NCI-H1436 treated with DMSO at 0.1 percent for 48 hours (cell line): ENCODE measurements at places on chromosomes 6 and 20.

DNA sequence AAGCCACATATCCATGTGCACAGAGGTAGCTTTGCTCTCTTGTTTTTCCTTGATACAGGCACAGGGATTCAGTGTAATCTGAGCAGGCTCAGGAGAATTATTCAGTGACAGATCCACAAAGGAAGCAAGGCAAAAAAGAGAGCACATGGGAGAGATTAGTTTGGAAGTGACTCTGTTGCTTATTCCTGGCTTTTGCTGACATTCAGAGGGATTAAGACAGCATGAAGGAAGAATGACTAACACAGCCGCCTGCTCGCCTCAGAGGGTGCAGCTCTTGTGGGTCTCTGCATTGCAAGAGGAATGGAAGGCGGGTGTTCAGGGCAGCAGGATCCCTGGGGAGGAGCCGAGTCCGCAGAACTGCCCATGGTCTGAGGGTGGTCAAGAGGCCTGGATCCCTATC, 203.4 kb upstream of the KCNQ5 start:
- DNase-seq, result no peak

- no peak for DNase-seq
Observed at GRCh38 chr6:52325695-52326471, 36.1 kb upstream of the PAQR8 start.

GRCh38 chr6:25257686-25258348, 21.4 kb upstream of the CARMIL1 start:
- DNase-seq, result no peak

GRCh38 chr20:32804817-32805216, 14.9 kb upstream of the MAPRE1 start:
- DNase-seq, result no peak

GRCh38 chr20:61296629-61297019, 44.6 kb downstream of the CDH4 start:
- no peak for DNase-seq

DNA sequence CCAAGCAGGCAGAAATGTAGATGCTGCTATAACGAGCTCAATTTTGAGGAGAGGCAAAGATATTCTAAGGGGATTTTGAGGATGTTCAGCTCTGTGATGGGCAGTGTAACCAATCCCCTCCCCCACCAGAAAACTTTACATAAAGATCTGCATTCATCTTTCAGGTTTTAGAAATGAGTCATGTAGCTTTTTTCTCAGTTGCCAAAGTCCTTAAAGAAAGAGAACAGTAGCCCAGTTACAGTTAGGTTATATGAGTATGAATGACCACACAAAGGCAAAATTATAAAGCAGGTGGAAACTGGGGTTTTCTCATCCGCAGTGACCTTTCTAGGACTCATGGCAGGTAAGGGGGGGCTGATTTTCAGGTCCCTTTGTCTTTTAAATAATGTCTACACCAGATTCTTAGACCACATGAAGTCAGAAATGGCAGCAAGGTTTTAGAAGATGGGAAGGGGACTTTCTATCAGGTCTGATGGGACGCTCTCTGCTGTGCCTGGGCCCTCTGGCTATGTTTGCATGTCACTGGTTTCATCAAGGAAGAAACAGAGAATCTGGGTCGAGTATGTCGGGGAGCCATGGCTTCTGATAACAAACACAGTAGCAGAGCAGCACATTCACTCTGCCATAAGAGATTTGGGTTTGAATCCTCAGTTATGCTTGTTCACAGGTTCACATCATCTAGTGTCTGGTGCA, 94.7 kb downstream of the CLIC5 start:
- DNase-seq, result no peak

GRCh38 chr6:42790549-42791181, 8.8 kb downstream of the BICRAL start:
- DNase-seq, result no peak

DNA sequence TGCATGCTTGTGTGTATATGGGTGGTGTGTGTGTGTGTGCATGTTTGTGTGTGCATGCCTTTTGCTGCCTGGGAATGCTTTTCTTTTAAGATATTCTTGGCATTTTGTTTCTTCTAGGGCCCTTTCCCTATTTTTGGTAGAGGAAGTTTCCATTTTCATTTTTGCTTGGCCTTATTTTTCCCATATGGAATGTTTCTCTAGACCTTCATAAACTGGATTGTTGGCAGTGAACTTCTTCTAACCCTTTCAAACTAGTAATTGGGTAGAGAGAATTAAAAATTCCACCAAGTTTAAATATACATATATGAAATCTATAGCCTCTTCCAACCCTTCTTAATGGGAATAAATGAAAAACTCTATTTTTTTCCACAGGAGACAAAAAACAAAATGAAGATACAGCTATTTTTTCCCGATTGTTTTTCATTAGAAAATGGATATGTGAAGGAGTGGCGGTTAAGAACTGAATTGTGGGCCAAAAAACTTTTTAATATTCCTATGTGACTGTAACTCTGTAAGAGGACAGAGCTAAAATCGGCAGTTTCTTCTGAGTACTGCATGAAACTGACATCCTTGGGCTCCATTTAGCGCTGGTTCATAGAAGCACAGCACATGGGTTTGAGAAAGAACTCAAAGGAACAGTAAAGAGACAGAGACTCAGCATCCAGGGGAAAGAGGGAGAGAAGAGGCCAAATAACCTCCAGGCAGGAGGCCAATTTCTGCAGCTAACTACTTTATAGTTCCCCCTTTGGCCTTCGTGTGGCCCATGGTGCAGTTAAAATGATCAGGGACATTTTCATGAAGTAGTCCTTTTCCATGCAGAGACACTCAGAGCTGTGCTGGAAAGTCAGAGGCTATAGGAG, 102.1 kb downstream of the TMEM170B start:
- DNase-seq, result no peak

DNA sequence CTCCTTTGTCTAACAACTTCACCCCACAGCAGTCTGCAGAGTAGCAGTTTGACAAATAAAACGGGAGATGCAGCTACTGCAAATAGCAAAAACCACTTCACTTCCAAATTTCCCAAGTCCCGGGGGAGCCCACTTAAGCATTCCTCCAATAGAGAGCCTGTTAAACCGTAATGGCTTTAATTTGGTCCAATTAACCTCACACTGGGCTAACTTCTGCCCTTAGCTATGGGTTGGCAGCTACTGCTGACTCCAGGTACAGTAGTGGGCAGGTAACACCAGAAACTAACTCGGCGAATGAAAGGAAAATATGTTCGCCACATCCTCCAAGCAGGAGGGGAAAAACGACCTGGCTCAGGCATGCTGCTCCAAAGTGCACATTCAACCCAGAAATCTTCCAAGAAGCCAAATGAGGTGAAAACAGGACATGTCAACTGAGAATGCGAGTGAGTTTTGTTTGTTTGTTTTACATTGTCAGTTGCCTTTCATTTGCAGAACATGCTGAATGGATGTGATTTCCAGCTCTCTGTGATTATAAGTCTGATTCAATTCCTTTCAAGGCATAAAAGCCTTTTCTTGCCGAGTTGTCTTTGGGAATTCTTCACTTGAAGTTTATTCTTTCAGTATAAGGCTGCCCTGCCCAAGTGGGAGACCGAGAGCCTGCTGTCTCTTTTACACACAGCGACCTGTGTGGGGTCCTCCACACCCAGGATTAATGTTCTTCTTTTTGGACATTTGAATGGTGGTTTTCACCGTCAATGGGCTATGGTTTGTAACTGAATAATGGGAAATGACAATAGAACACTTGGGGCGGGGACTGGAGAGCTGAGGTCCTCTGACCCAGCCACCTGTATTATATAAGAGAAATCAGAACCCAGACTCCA, 117.3 kb upstream of the ARMC2 start:
- no peak for DNase-seq

- no peak for DNase-seq
Observed at GRCh38 chr20:49561256-49561655, 6.7 kb downstream of the PTGIS start.

- DNase-seq, result no peak
Observed at GRCh38 chr20:24961384-24962181, 12.5 kb downstream of the CST7 start.

DNA sequence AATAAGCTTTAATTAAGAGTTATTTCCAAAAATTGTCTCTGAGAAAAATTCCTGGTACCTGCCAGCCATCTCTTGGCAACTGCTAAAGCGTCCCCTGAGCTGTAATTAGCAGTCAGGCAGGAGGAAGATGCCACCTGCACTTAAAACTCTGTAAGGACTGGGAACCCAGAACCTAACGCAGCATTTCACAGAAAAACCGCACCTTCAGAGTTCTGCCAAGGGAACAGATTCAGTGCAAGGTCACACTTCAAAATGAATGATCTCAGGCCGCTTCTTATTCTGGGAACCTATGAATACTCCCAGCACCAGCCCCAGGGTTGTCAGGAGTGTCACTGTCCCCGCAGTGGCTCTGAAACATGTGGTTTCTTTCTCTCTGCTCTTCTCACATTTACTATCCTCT, 36.7 kb downstream of the INSM1 start:
- DNase-seq, result no peak

GRCh38 chr6:160792708-160793107, 90.7 kb downstream of the PLG start:
- DNase-seq, result no peak

DNA sequence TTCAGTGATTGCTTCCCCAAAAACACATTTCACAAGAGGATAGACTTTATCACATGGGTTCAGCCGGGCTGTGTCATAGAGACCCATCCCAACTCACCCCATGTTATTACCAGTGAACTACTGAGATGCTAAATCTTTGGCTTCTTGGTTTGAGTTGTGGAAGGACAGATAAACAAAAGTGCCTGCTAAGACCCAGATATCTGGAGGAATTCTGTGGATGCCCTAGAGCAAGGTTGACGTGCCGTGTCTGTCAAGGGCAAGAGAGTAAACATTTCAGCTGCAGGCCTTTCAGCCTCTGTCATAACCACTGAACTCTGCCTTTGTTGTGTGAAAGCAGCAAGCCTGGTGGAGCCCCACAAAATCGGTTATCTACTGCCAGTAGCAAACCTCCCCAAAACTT, 11.2 kb upstream of the THBD start:
- no peak for DNase-seq

DNA sequence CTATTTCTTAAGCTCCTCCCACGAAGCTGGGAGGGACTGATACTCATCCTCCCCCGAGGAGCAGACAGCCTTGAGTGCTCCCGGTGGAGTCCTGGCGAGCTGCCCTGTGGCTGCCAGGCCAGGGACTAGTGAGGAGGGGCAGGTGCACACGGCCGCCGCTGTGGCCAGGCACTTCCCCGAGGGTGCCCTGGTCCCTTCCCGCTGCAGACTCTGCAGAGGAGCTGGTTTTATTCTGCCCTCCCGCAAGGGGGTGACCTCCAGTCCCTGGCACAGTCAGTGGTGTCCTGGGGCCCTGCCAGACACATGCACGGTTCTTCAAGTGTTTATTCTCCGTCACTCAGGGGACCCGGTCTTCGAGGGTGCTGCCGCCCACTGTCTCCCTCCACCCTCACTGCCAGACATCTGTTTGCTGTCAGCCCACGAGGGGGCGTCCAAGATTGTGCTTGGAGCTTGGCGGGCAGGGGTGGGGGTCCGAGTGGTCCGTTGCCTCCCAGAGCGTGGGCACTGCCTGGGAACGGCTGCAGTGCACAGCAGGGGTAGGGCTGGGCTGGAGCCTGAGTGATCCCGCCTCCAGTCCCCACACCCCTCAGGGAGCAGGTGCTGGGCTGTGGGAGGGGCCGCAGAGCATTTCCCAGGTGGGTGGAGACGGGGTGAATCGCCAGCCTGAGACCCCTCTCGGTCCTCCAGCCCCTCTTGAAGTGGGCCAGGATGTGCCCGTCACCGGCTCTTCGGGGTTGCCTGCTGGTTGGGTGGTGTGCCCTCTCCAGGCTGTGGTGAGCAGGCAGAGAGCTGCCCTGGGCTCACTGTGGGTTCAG, 3.1 kb upstream of the CABLES2 start:
- DNase-seq, result peak; percentile 53

GRCh38 chr20:22523499-22524392, 60.6 kb downstream of the FOXA2 start:
- DNase-seq, result no peak

DNA sequence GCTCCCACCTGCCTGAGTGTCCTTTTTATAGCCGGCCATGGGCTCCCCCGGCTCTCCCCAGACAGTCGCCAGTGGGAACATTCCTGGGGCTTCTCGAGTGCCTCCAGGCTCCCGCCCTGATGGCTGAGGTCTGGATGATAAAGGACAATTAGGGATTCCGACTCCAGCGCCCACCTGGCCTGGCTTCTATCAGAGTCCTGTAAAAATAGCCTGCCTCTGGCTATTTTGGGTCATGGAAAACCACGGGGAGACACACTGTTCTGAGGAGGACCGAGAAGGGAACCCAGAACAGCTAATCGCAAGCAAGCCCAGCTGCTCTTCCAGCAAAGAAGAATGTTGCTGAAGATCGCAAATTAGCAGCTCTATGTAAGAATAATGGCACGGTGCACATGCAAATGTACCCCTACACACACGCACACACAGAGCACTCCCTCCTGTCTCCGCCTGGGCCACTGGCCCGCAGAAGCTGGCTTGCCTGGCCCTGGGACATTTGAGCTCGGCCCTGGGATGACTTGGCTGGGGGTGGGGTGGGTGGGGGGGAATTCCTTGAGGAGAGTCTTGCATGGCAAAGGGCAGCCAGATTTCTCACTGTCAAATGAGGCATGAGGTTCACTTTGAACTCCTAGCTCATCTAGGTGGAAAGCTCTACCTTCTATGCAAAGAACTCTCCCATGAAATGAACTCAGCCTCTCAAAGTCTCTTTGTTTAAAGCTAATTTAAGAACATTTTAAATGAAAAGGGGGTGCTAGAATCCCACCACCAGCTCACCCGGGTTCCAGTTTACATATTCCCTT, 55.3 kb downstream of the CTCFL start:
- no peak for DNase-seq

- no peak for DNase-seq
Observed at GRCh38 chr20:17676942-17677341, 5.1 kb downstream of the RRBP1 start.

DNA sequence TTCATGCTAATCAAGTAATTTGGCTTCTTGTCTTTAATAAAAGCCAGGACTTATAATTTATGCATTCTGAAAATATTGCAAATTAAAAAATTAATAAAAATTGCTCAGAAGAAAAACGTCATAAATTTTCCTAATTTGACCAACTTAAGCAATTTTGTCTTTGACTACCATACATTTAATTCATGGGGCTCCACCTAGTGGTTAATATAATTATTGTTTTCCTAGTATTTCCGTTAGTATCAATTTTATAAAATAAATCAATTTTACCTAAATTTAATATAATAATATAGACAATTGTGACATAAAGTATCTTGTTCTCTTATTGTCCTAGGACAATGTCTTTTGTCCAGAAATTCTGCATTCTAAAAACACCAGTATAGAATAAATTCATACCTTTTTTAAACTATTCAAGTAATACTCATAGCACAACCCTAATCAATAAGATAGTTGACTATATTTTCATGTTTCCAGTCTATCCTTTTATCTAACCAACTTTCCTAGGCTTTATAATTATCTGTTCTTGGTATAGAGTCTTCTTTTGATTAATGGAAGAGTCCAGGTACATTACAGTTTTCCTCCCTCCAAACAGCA, 319.9 kb downstream of the TRDN start:
- no peak for DNase-seq

DNA sequence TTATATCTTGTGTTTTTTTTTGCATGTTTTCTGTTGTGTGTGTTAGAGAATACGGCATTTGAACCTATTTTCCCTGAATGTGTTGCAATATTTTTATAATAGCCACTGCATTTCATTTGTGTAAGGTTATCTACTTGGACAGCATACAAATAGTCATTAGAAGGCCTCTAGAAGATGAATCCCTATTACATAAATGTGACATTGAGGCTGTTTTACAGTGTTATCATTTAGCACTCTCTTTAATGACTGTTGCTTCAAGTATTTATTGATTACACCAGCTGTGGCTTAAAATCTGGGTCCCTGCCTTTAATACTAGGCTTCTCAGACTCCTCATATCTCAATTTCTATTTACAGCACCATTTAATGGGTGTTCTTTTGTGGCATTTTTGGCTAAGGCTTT, 465.8 kb downstream of the FRK start:
- DNase-seq, result no peak
